ENCODE measurements at places on chromosomes 7 and 10.

GRCh38 chr10:10897400-10897799, 120.3 kb upstream of the CELF2 start:
- no peak for ATAC-seq

DNA sequence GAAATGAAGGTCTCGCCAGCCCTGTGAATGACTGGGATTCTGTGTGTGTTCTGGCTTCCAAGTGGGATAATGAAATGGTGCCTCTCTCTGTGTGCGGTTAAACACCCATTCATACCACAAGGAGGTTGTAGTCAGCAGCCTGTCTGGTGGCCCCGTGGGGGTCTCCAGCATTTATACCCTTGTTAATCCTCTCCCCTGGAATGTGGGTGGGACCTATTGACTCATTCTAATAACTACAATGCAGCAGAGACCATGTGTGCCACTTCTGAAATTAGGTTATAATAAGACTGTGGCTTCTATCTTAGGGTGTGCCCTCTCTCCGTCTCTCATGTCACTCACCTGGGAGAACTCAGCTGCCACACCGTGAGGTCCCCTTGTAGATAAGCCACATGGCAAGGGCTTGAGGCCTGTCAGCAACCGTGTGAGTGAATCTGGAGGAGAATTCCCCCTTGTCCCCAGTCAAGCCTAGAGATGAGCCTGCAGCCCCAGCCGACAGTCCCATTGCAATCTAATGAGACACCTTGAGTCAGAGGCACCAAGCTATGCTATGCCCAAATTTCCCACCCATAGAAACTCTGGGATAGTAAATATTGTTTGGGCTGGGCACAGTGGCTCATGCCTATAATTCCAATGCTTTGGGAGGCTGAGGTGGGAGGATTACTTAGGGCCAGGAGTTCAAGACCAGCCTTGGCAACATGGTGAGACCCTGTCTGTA, 106.8 kb downstream of the GALNT17 start:
- ATAC-seq: no peak

GRCh38 chr7:33431543-33431942, 302.2 kb downstream of the BBS9 start:
- no peak for ATAC-seq

DNA sequence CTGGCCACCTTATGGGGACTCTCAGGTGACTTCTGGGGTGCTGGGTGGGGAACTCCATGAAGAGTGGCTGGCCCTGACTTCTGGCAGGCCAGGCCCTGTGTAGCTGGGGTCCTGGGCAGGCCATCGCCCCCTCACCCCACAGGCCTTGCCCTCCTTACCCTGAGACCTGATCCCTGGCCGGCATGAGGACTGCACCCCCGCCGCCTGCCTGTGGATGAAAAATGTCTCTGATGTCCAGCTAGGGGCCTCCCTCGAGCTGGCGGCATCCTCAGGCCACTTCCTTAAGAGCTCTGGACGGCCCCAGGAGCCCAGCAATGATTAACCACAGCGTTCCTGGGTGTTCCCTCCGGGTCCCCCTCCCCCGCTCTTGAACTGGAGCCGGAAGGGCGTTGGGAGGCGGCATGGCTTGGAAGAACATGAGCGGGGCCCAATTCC, 31.8 kb upstream of the SHH start:
- no peak for ATAC-seq

All from stimulated activated memory B cell treated with anti-CD40 and anti-IgM and Interleukin-4, amounts not matched to agents 10 μg/mL and 1 μg/mL and 100 μg/mL, for 72 hours (primary cell).